Naive thymus-derived CD4-positive, alpha-beta T cell (primary cell): ENCODE measurements at places on chromosomes 4 and X. TPM values are rescaled to one million over a fixed set of nuclear protein-coding genes. Genes with fewer than 3 reads are reported as not detected.

The SEPSECS gene
- total RNA-seq = 17.7 TPM

DNA sequence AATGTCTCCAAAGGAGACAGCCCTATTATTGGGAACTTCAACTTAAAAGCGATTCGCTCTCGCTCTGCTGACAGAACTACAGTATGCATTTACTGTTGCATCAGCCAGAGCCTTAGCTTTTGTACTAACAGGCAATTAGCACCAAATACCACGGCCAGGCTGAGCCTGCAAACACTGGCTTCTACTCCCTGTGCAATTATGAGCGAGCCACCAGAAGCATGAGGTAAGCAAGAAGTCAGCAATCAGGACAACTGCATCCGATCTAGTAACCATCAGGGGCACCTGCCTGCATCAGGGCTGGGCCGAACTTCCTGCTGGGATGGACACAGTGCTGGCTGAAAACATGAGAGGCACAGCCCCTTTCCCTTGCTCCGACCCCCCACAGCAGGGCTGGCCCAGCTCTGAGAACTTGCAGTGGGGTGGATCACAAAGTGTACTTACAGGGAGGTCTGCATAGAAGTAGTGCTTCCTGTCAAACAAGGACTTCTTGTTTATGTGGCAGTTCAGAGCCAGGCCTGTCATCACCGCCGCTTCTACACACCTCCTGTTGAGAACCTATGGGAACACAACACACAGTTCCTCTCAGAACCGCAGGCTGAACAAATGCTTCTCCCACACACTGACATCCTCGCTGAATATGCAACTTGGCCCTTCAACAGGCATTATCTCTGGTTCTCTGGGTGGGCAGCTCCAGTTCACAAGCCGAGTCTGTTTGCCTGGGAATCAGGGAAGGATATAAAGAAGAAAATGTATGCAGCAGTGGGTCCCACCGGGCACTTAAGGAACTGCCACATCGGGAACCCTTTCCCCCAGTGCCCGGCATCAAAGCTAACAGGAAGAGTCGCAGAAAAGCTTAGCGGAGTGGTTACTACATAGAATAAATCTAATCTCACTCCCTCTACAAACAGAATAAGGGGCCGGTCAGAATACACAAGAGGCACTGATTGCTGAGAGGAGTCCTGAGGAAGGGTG is 41.5 kb downstream of the GATB start:
- no peak for DNase-seq

The KLF8 gene
- 6.5 TPM for total RNA-seq

The RS1 gene
- total RNA-seq = not detected in 2 replicates

DNA sequence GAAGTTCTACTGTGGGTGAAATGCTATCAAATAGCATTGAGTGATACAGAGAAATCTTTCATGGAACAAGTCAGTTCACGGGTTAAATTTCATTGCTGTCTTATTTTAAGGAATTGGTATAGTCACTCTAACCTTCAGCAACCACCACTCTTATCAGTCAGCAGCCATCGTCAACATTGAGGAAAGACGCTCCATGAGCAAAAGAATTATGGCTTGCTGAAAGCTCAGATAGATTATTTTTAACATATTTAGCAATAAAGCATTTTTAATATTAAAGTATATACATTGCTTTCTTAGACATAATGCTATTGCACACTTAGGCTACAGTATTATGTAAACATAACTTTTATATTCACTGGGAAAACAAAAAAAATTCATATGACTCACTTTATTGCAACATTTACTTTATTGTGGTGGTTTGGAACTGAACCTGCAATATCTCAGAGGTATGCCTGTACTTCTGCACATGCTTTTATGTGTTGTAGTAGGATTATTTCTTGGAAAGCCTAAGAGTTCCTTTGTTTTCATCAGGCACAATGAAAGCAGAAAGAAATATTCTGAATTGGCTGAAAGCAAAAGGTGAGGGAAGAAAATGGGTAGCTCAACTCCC is 586.7 kb downstream of the GBA3 start:
- no peak for DNase-seq

The GPR119 gene
- total RNA-seq = not detected in 2 replicates

The GAGE12E gene
- not detected in 2 replicates for total RNA-seq

DNA sequence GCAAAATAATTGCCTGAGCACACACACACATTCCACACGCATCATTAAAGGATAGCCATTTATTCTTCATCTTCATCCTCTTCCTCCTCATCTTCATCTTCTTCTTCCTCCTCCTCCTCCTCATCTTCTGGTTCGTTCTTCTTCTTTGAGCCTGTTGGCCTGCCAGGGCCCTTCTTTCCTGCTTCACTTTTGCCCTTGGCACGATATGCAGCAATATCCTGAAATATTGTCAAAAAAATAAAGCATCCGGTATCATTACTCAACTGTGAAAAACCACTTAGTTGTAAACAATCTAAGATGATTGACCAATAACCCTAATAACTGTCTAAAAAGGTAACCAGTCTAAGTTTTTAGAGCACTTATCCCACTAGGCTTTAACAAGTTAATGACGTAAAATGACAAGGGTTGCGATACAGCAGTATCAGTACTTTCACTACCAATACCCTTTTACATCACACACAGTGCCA is 2.1 kb downstream of the HMGB2 start:
- no peak for DNase-seq

GRCh38 chr4:80343887-80344286 is 8.4 kb downstream of the CFAP299 start:
- DNase-seq = no peak
